Neural progenitor cell (in vitro differentiated cells): ENCODE measurements at places on chromosomes 2 and 18. TPM values are rescaled to one million over a fixed set of nuclear protein-coding genes. Genes with fewer than 3 reads are reported as not detected.
A peak's percentile ranks its signal among the peaks of the same experiment; 100 is the strongest.

The REG3A gene
- not detected in 2 replicates for total RNA-seq

The SH2D6 gene
- total RNA-seq: 0.07 and 0.74 TPM in 2 replicates

The NEU2 gene
- total RNA-seq: not detected in 2 replicates

The RGPD4 gene
- total RNA-seq: 0.06 and 0.07 TPM in 2 replicates

The KCTD18 gene
- total RNA-seq: 9.5 and 15.0 TPM in 2 replicates

The REG1B gene
- total RNA-seq: not detected in 2 replicates

The SATB2 gene
- total RNA-seq: 2.2 and 3.7 TPM in 2 replicates

The SLC4A3 gene
- 0.88 and 3.7 TPM in 2 replicates for total RNA-seq

The MYL12B gene
- 127 and 152 TPM in 2 replicates for total RNA-seq

The SIX2 gene
- 0.12 TPM in 1 of 2 replicates, not detected in the other for total RNA-seq

The NMUR1 gene
- total RNA-seq: 0.52 and 0.56 TPM in 2 replicates

- no peak for DNase-seq
- H3K27ac ChIP-seq: no peak overlapping the region
- peaks cover 18% of the 10 kb centered on the region for H3K4me1 ChIP-seq
- H3K36me3 ChIP-seq: no peaks in the 10 kb centered on the region
- H3K4me3 ChIP-seq: no peak overlapping the region
Measured at GRCh38 chr2:239252801-239253200, 148.0 kb downstream of the HDAC4 start.

GRCh38 chr2:74053959-74054715 is 69.4 kb downstream of the TET3 start:
- H3K4me1 ChIP-seq: peaks cover 3% of the 10 kb centered on the region
- no peak for DNase-seq
- no peak overlapping the region for H3K27ac ChIP-seq
- H3K27me3 ChIP-seq: no peaks in the 10 kb centered on the region

DNA sequence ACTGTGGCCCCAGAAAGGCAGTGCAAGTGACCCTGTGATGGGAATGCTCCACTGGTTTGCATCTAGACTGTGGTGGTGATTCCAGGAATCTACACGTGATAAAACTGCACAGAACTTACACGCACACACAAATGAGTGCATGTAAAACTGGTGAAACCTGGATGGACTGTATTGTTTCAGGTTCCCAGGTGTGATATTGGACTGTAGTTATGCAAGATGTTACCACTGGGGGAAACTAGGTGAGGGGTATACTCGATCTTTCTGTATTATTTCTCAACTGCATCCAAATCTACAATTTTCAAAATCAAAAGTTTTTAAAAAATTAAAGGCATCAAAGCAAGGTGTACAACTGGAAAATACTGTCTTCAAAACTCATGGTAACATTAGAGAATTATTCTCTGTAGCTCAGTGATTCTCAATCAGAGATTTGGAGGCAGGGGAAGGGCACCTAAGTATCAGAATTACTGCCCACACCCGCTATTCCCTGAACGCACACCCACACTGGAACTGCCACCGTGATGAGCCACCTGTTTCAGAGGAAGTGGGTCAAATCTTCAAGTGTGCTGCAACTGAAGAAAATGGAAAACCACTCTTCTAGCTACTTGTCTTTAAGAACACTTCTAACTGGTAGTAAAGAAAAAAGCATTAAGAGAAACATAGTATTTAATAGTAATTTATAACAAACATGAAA is 26.7 kb downstream of the PTPN2 start:
- H3K4me1 ChIP-seq: peaks cover 9% of the 10 kb centered on the region
- no peak overlapping the region for H3K27ac ChIP-seq
- no peak for DNase-seq
- H3K36me3 ChIP-seq: no peaks in the 10 kb centered on the region
- H3K27me3 ChIP-seq: no peaks in the 10 kb centered on the region
- H3K4me3 ChIP-seq: no peak overlapping the region

DNA sequence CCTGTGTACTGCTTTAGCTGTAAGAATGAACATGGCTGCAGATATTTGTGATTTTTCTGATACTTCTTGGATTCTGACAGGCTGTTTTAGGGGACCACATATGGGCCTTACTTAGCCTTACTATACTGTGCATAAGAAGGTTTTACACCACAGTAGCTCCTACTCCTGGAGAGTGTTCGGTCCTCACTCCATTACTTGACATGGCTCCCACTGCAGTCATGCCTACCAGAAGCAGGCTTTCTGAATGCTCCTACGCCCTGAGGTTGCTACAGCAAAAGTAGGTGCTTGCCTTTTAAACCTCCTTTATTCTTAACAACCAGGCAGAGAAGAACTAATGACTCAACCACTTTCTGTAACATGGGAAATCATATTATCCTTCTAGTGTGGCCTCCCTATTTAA is 125.2 kb upstream of the MAP2 start:
- no peaks in the 10 kb centered on the region for H3K4me1 ChIP-seq
- peaks cover 29% of the 10 kb centered on the region for H3K27me3 ChIP-seq
- DNase-seq: no peak
- H3K36me3 ChIP-seq: no peaks in the 10 kb centered on the region

DNA sequence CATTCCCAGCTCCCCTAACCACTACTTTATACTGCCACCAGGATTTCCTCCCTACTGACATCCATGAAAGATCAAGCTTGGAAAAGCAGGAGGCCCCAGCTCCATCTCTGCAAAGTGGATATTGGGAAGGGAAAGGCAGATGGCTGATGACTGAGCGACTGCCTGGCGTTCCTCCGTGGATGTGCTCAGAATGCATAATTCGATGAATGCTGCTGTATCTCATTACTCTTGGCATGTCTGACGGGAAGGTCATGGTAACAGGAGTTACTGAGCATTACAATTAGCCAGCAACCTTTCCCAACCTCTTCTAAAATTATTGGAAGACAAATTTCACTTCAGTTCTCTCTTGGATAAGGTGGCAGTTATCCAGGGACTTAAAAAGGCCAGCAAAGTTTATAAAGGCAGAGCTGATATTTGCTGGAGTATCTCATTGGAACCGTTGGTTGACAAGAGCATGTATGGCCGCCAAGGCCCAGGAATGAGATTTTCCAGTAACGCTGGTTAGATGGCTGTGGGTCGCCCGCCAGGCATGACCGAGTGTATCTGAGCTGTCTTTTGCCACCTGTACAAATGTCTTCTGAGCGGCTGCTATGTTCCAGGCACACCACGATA is 34.5 kb downstream of the KCNE4 start:
- H3K4me3 ChIP-seq: no peak overlapping the region
- no peak overlapping the region for H3K27ac ChIP-seq
- no peaks in the 10 kb centered on the region for H3K4me1 ChIP-seq
- no peaks in the 10 kb centered on the region for H3K27me3 ChIP-seq
- no peaks in the 10 kb centered on the region for H3K36me3 ChIP-seq

GRCh38 chr18:47184419-47185050 is 8.4 kb upstream of the IER3IP1 start:
- no peaks in the 10 kb centered on the region for H3K36me3 ChIP-seq
- H3K27me3 ChIP-seq: no peaks in the 10 kb centered on the region
- H3K27ac ChIP-seq: no peak overlapping the region
- peak; percentile 28 for DNase-seq
- H3K4me1 ChIP-seq: no peaks in the 10 kb centered on the region
- no peak overlapping the region for H3K4me3 ChIP-seq

- H3K36me3 ChIP-seq: no peaks in the 10 kb centered on the region
- H3K4me3 ChIP-seq: no peak overlapping the region
- H3K4me1 ChIP-seq: no peaks in the 10 kb centered on the region
- H3K27me3 ChIP-seq: no peaks in the 10 kb centered on the region
Measured at GRCh38 chr2:97871096-97871780, 124.5 kb downstream of the TMEM131 start.

DNA sequence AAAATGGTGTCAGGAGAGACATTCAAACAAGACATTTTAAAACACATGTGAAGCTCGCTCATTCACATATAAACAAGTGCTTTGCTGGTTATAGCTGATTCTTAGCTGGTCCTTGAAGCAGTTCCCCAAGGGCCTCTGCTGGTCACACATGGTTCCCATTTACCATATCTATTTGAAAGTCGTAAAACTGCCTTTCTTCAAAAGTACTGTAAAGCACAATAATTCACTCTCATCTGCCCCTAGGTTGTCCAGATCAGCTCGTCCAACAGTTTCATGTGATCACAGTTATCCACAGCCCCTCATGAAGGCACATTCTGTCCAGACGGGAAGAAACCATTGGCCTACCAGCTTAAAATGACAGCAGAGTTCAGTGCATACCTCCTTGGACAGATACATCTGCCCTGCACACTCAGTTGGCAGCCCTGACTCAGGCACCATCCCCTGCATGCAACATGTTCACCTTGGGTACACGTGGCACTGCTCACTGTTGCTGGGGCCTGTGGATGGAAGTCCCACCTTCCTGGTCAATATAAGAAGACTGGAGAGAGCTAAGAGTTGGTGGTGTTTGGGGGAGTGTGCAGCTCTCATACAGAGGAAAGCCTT is 108.0 kb upstream of the HAAO start:
- no peaks in the 10 kb centered on the region for H3K27me3 ChIP-seq
- no peaks in the 10 kb centered on the region for H3K36me3 ChIP-seq
- DNase-seq: no peak

GRCh38 chr2:101682311-101682710 is 15.2 kb upstream of the MAP4K4 start:
- no peak overlapping the region for H3K27ac ChIP-seq
- H3K4me1 ChIP-seq: no peaks in the 10 kb centered on the region
- H3K4me3 ChIP-seq: no peak overlapping the region
- no peaks in the 10 kb centered on the region for H3K27me3 ChIP-seq

GRCh38 chr18:56825321-56825720 is 174.2 kb downstream of the WDR7 start:
- no peaks in the 10 kb centered on the region for H3K36me3 ChIP-seq
- no peak overlapping the region for H3K4me3 ChIP-seq
- H3K27me3 ChIP-seq: no peaks in the 10 kb centered on the region
- no peak overlapping the region for H3K27ac ChIP-seq
- no peaks in the 10 kb centered on the region for H3K4me1 ChIP-seq

- H3K27me3 ChIP-seq: no peaks in the 10 kb centered on the region
- H3K27ac ChIP-seq: peak overlapping the region; percentile 71
- H3K4me3 ChIP-seq: peak overlapping the region; percentile 33
- H3K36me3 ChIP-seq: no peaks in the 10 kb centered on the region
Measured at GRCh38 chr2:209960045-209960444, 42.4 kb upstream of the RPE start.

- H3K4me1 ChIP-seq: no peaks in the 10 kb centered on the region
- H3K4me3 ChIP-seq: no peak overlapping the region
- peak; percentile 75 for DNase-seq
Measured at GRCh38 chr2:59301466-59302402, 1060.6 kb upstream of the FANCL start.

GRCh38 chr2:177353187-177353478 is 39.4 kb upstream of the AGPS start:
- no peak overlapping the region for H3K4me3 ChIP-seq
- no peaks in the 10 kb centered on the region for H3K36me3 ChIP-seq
- H3K4me1 ChIP-seq: no peaks in the 10 kb centered on the region

DNA sequence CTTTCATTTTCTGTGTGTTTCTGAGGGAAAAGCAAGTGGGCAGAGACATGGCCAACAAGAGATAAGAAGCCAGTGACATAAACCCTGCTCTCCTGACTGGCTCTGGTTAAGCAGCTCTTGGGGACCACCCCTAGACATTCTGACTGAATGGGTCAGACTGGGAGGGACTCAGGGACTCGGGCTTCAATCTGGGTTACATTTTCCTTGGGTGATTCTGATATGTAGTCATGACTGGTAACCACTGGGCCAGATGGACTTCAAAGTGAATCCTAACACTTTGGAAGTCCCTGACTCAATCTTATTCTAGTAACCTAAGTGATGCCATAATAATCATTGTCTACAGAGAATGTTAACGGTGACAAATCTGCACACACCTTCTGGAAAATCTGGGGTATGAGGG is 397.8 kb downstream of the NBAS start:
- no peak overlapping the region for H3K27ac ChIP-seq
- no peak for DNase-seq
- H3K4me3 ChIP-seq: no peak overlapping the region
- H3K27me3 ChIP-seq: no peaks in the 10 kb centered on the region
- H3K4me1 ChIP-seq: peaks cover 16% of the 10 kb centered on the region

DNA sequence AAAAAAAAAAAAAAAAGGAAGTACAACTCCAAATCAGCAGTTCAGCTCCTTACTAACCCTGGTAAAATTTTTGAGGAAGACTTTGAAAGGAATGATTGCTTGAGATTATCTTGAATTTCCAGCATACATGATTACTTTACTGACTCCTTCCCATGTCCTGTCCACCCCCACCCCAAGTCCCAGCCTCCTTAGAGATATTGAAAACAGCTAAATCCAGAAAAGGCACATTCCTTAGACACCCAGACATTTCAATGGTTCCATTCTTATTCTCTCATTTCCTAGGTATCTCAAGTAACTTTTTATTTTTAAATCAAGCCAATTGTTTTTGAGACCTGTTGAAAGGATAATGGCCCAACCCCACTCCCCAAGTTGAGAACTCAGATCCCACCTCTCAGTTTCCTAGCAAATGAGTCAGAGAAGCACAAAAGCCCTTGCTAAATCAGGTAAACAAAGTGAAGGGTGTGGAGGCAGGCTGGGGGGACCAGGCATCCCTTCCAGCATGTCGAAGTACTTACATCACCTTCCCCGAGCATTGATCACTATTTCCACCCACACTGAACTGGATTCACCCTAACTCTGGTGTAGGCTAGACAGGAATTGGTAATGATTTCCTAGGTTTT is 95.4 kb upstream of the FZD7 start:
- no peak for DNase-seq
- no peak overlapping the region for H3K4me3 ChIP-seq
- no peak overlapping the region for H3K27ac ChIP-seq
- peaks cover 48% of the 10 kb centered on the region for H3K4me1 ChIP-seq
- H3K27me3 ChIP-seq: no peaks in the 10 kb centered on the region

DNA sequence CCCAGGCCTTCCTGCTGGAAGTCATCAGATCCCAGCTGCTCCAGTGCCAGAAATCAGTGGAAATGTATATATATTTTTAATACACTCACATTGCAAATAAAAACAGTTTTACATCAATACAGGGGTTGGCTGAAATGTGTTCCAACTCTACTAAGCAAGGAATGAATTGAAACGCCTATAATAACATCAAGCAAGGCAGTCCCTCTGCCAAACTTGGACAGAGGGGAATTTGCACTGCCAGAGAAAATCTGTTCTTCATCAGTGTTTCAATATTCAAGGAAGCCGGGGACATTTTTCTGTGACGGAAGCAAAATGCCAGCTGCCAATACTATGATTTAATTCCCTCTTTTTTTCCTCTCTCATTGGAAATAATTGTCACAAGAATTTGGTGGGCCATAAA is 335.3 kb downstream of the TNS1 start:
- no peak overlapping the region for H3K27ac ChIP-seq
- no peaks in the 10 kb centered on the region for H3K36me3 ChIP-seq
- no peak for DNase-seq

DNA sequence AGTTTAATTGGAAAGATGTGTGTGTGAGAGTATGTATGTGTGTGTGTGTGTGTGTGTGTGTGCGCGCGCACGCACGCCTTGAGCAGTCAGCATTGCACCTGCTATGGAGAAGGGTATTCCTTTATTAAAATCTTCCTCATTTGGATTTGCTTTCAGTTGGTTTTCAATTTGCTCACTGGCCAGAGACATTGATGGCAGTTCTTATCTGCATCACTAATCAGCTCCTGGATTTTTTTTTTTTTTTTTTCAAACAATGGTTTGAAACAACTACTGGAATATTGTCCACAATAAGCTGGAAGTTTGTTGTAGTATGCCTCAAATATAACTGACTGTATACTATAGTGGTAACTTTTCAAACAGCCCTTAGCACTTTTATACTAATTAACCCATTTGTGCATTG is 48.0 kb downstream of the FEZ2 start:
- DNase-seq: no peak
- H3K27me3 ChIP-seq: no peaks in the 10 kb centered on the region
- H3K4me3 ChIP-seq: no peak overlapping the region
- H3K4me1 ChIP-seq: no peaks in the 10 kb centered on the region
- H3K27ac ChIP-seq: peak overlapping the region; percentile 43

GRCh38 chr18:70377857-70378701 is 89.2 kb downstream of the SOCS6 start:
- no peaks in the 10 kb centered on the region for H3K36me3 ChIP-seq
- no peaks in the 10 kb centered on the region for H3K27me3 ChIP-seq
- no peak for DNase-seq
- H3K27ac ChIP-seq: no peak overlapping the region
- H3K4me1 ChIP-seq: peaks cover 10% of the 10 kb centered on the region
